CD4-positive, alpha-beta T cell treated with Interleukin-15 for 1 hour (primary cell): ENCODE measurements at places on chromosomes 2 and 18.
A peak's percentile ranks its signal among the peaks of the same experiment; 100 is the strongest.

- no peak for DNase-seq
Measured at GRCh38 chr2:26780203-26780760, 5.6 kb upstream of the CENPA start.

DNA sequence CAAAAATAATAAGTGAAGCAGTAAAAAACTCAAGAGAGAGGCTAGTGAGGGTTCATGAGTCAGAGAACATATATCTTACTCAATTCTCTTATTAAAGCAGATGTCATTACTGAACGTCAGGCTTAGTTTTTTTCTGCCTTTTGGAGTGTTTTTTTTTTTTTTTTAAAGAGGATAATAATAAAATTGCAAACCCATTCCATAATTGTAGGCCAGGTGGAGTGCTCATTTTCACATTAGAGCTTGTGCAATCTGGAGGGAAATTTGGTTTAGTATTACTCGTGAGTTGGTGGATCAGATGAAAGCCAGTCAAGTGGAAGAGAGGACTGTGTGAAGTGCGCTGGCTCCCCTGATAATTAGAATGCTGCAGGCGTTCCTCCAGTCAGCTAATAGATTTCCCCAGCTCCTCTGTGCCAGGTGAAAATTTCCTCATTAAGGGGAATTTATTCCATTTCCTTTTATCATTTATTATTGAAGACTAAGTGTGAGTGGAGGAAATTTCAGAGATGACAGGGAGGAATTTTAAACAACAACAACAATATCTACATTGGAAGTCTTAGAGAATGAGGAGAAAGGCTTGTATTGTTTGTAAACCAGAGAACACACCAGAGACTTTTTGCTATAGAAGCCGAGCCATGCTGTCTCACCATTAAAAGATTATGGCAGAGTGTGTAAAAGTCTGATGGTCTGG, 74.6 kb downstream of the CPS1 start:
- DNase-seq, result no peak

DNA sequence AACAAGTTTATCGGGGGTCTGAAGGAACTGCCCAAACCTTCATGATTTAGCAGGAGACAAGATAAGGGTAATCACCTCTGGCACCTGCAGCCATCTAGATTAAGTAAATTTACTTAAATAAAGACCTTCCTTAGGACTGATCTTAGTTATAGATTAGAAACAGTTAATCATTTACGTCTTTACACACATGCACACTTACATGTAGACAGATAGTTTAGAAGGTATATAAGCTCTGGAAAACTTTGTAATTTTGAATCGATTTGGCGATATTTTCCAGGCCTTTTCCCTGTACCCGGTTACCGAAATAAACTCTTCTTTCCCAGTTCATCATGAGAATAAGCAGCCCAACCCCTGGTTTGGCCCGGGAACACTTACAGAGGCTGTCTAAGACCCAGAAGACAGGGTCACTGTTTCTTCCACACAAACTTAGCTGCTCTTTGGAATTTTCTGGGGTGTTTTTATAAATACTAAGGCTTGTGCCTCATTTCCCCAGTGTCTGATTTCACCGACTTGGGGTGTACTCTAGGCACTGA, 560 bp upstream of the SKA1 start:
- no peak for DNase-seq

GRCh38 chr2:59770651-59771050, 782.8 kb downstream of the BCL11A start:
- DNase-seq, result no peak

GRCh38 chr2:16686641-16687040, 21.0 kb upstream of the CYRIA start:
- DNase-seq, result no peak

DNA sequence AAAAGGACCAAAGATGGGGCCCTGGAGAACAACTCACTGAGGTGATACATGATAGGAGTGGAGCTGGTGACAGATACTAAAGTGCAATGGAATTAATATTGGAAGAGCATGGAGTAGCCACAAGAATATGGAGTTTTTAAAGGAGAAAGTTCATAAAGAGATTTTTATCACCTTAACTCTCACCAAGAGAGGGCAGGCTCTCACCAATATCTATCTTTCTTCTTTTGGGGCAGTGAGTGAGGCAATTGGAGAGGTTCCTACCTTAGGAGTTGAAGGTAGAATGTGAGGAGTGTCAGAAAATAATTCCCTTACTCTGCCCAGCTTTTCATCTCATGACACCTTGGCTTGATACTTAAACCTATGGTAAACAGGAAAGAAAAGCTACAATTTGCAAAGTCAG, 233.7 kb upstream of the CWC22 start:
- DNase-seq, result no peak

DNA sequence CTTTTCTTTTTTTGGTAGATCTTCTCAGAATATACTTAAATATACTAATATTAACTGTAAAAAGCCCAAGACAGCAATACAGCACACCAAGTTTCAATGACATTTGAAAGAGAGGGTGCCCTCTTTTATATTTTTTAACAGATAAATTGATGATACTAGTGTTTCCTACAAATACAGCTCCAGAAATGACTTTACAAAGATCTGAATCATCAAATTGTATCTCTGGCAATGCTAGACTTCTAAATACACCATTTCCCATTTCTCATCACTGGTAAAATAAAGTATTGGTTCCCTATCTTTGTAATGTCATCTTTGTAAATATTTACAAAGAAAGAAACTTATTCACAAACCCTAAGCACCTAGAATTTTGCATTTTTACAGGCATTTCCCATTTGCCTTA, 281.3 kb downstream of the EXOC6B start:
- no peak for DNase-seq

DNA sequence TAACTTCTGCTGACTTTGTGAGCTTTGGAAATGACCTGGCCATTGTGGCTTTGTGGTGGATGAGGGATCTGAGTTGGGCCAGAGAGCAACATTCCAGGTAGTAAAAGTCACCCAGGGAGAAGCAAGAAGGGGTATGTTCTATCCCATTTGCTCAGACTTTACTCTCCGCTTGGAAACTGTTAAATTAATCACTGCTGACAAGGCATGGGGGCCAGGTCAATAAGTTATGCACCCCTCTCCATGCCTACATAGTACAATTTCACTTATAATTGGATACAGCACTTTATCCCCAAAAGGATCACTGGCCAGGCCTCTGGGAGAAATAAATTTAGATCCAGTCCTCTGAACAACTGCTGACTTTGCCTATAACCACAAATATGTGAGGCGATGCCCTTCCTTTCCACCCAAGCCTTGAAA, 92.1 kb downstream of the RPRM start:
- no peak for DNase-seq

DNA sequence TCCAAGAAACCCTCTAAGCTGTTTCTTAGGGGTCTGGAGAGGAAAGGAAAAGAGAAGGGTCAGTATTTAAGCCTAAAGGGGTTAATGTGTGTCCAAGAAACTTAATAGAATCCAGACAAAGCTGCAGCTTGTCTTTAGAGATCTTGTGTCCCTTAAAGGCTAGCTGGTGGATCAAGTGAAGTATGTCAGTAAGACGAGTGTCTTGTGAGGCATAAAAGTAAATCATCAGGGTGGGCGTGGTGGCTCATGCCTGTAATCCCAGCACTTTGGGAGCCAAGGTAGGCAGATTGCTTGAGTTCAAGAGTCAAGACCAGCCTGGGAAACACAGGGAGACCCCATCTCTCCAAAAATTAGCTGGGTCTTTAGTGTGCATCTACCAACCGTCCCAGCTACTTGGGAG, 47.8 kb downstream of the CERS6 start:
- no peak for DNase-seq

GRCh38 chr2:42921721-42922120, 129.3 kb upstream of the HAAO start:
- DNase-seq, result no peak

DNA sequence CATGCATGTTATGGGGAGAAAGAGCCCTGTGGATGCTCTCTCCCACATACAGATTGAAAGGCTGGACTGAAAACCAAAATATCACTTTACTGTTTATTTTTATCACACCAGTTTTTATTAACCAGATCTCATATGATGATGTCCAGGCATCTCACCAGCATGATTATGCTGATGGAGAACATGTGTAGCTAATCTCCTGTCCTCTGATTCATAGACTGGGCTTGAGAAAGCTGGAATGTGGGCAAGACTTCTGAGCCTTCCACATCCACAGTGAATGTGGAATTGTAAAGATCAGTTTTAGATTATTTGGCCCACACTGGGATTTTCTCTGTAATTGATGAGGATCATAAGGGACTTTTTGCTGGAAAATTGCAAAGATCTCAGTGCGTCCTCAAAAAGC, 137.9 kb downstream of the ICOS start:
- DNase-seq, result no peak

DNA sequence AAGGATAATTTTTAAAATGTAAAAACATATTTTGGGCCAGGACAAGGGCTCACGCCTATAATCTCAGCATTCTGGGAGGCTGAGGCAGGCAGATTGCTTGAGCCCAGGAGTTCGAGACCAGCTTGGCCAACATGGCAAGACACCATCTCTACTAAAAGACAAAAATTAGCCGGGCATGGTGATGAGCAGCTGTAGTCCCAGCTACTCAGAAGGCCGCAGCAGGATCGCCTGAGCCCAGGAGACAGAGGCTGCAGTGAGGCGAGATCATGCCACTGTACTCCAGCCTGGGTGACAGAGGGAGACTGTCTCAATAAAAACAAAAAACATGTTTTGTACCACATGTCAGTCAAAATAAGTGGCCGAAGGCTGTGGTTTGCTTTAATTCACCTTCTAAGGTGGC, 122.5 kb downstream of the HDAC4 start:
- DNase-seq, result peak; percentile 7

- no peak for DNase-seq
Measured at GRCh38 chr2:8821276-8822217, 15.9 kb downstream of the KIDINS220 start.

GRCh38 chr18:36627637-36628036, 201.2 kb downstream of the TPGS2 start:
- DNase-seq, result no peak

GRCh38 chr2:38167968-38168350, 92.0 kb upstream of the CYP1B1 start:
- no peak for DNase-seq

DNA sequence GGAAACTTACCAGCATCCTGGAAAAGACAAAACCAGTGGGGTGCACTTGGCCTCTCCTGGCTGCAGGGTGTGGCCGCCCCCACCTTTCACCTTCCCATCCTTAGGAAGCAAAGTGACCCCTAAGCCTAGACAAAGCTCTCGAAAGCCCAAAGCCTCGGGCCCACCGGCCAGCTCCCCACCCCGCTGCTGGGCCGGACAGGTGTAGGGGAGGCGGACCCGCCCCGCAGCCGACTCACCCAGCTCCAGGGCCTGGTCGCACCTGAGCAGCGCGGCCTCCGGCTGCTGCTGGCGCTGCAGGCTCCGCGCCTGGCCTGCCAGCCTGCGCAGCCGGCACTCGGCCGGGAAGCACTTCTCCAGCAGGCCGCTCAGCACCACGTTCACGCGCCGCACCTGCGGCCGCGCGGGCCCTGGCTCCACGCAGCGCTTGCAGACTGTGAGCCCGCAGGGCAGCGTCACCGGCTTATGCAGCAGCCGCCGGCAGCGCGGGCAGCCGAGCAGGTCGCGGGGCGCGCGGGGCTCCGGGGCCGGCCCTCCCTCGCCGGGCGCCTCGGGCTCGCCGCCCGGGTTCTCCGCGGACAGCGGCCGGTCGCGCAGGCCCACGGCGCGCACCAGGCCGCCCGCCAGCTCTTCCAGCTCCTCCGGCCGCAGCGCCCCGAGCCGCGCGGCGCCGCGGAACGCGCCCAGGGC, 979 bp downstream of the LONRF2 start:
- DNase-seq, result no peak

GRCh38 chr18:43719267-43719795, 442.0 kb upstream of the SYT4 start:
- no peak for DNase-seq
